GM18507 (cell line): ENCODE measurements at places on chromosomes 12 and 14.
A peak's percentile ranks its signal among the peaks of the same experiment; 100 is the strongest.

DNA sequence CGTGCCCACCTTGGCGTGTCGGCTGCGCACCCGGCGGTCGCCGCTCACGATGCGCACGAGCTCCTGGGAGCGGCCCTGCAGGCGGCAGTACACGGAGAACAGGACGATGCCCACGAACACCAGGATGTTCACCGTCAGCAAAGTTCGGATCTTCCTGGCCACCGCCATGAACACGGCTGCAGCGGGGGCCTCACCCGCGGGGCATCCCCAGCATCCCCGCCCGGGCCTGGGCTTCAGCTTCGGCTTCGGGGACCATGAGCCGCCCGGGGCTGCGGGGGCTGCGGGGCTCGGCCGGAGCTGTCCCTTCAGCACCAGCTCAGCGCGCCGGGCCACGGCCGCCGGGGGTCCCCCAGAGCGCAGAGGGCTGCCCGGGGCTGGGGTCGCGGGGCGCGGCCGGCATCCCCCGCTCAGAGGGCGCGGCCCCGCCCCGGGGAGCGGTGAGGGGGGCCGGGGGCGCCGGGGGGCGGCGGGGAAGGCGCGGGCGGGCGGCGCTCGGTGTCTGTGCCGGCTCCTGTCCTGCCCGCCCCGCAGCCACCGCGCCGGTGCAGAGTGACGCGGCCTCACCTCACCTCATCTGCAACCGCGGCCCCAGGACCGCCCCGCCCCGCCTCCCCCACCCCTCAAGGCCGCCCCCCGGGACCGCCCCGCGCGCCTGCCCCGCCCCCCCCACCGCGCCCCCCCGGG lies at the start of gene GALNT9:
Gene GALNT9, minus strand, starts transcription at position 554 of the 684 bp plus-strand sequence. Its CDS starts 386 bp downstream, at position 168.
- no peak for DNase-seq

DNA sequence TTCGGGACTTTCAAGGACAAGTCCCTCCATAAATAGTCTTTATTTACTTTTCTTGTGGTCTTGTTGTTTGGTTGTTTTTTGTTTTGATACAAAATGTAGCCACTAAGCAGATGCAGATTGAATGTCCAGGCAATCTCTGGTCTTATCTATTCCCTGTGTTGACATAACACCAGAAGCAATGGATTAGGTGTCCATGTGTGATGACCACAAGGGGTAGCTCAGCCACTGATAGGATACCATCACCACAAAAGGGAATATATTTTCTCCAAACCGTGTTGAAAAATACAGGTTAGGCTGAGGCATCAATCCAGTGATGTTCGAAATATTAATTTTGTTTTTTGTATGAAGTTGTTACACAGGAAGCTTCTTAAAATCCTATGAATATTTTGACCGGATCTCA lies 196.3 kb downstream of the EPS8 start:
- DNase-seq = no peak

DNA sequence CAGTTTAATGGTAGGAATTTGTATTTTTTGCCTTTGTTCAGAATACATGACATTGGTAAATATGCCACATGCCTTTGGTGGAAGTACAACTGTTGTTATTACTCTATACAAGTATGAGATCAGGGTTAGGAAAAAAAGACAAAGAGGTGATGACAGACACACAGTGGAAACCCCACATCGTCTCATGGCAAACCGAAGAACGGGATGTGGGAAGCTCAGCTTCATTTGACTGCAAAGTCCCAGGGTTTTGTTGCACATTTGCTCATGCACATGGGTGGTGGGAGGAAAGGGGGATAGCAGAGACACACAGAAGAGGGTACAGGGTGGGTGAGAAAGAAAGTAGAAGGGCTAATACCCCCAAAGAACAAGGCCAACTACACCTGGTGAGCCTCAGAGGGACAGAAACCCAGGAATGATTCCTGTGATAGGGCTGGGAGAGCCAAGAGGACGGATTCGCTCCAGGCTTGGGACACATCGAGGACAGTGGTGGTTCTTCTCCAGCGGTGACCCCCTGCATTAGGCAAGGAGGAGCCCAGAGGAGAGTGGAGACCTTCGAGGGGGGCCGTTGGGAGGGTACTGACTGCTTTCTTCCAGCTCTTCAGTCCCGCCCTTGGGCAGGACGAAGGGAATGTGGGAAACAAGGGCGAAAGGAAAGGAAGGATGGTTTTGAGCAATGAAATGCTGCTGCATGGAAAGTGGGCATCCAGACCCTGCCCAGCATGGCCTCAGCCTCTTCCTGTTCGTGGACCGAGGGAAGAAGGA lies 8.1 kb downstream of the VAMP1 start:
- DNase-seq = no peak

DNA sequence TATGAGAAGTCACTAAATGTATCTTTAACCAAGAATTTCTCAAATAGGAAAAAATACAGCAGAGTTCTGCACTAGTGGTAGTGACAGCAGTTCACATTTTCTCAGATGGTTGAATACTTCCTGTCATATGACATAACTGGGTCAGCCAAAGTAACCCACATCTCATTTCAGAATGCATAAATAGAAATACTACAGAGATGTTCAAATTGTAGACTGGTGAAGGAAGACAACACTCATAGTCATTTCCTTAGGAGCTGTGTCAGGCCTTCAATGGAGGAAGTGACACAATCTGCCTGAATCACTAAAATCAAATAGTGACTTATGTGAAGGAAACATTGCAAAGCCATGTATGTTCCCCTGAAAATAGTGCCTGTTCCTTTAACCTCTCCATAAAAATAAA lies 32.4 kb downstream of the FERMT2 start:
- DNase-seq = peak; percentile 29

DNA sequence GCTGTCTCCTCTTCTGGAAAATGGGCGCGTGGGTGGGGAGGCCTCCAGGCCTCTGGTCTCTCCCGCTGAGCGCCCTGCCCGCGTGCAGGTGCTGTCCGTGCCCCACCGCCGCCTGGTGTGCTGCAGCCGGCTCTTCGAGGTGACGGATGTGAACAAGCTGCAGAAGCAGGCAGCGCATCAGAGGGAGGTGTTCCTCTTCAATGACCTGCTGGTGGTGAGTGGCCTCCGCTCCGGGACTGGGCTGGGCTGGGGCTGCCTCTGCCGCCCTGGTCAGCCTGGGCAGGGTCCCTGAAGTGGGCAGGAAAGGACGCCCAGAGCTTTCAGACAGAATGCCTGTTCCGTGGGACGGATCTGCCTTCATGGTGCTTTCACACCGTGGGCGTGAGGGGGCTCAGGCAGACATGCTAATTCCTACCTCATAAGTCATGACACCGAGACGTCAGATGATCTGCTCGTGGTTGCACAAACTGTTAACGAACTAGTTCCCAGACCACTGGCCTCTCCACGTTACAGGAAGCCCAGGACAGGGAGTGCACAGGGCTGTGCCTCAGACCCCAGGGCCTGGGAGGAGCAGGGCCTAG lies 50.5 kb downstream of the SLC6A12 start:
- DNase-seq = no peak

DNA sequence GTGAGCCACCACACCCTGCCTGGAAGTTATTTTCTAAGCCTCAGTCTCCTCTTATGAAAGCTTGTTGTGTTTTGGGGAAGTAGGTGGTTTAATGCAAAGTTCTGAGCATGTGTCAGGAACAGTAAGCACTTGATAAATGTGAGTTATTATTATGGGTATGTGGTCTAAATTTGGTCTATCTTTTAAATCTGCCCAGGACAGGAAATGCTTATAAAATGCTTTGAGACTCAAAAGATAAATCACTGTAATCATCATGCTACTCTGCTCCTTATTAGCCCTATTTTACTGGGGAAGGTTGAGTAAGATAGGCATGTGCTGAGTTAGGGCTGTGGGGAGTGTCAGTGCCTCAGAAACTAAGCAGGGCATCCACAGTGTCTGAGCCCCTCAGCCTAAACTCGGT lies 13.1 kb upstream of the SRSF5 start:
- no peak for DNase-seq

- DNase-seq = no peak
Observed at GRCh38 chr12:42766754-42767153, 177.2 kb upstream of the PRICKLE1 start.
